Caki2 (cell line): ENCODE measurements at places on chromosomes 5 and 9.

DNA sequence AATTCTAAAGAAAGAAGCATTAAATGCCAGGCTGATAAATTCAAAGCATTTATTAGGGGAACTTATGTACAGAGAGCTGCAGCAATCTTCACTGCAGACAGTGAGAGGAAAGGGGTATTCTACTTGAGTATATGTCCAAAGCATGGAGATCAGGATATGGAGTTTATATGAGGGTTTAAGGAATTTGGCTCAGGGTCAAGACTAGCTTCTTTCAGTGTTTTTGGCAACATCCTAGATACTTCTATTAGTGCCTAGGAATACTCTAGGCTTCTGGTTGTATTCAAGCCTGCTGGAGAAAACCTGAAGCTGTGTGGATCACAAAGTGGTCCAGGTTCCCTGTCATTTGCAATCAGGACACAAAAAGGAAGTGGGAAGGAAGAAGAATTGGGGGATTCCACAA is 194.6 kb downstream of the CETN3 start:
- no peak for DNase-seq

GRCh38 chr5:131142970-131143617 is 22.0 kb downstream of the HINT1 start:
- DNase-seq = no peak

- no peak for DNase-seq
These were observed 48.6 kb downstream of the CDKN2A start for GRCh38 chr9:21945606-21946005.

- peak; percentile 53 for DNase-seq
These were observed 218.6 kb downstream of the PJA2 start for GRCh38 chr5:109191153-109191558.

GRCh38 chr5:37661227-37661920 is 178.5 kb downstream of the GDNF start:
- DNase-seq = no peak

DNA sequence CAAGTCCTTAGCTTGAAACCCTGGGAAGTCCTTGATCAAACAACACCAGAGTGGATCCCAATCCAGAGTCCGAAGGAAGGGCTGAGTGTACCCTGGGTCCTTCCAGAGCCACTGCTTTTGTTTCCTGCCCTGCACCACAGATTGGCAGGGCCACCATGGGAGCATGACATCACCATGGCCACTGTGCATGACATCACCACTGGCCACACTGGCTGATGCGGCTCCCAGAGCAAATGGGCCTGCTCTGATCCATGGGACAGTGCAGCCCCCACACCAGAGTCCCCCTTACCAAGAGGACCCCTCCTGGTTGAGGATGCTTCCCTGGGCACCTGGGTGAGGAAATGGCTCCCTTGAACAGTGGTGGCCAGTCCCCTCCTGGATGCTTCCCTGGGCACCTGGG is 9.9 kb downstream of the SLC6A3 start:
- no peak for DNase-seq

GRCh38 chr9:113471143-113471542 is 7.6 kb downstream of the RGS3 start:
- DNase-seq = no peak

DNA sequence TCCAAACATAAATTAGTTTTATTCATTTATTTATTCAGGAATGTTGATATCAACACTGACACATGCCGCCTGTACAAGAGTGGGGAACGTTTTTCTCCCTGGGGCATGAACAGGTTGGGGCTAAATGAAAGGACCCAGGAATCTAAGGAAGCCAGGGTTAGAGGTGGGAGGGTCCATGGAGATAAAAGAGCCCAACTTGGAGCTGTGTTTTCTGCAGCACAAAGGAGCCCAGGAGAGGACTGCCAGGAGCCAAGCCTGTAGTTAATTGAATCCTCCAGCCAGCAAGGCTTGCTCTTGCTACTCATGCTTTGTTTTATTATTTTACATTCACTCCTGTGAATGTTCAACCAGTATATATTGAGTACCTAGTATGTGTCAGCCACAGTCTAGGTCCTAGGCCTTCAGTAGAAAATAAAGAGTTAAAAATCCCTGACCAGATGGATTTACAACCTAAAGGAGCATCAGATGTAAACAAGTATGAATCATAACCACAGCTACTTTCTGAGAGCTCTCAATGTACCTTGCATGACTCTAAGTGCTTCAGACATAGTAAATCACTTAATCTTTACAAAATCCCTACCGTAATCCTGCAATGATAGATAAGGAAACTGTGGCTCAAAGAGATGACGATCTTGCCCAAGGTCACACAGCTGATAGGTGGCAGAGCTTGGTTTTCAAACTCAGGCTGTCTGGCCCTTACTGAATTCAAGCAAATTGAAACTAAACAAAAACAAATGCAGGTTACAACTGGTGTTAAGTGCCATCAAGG is 69.8 kb downstream of the ASTN2 start:
- peak; percentile 12 for DNase-seq

DNA sequence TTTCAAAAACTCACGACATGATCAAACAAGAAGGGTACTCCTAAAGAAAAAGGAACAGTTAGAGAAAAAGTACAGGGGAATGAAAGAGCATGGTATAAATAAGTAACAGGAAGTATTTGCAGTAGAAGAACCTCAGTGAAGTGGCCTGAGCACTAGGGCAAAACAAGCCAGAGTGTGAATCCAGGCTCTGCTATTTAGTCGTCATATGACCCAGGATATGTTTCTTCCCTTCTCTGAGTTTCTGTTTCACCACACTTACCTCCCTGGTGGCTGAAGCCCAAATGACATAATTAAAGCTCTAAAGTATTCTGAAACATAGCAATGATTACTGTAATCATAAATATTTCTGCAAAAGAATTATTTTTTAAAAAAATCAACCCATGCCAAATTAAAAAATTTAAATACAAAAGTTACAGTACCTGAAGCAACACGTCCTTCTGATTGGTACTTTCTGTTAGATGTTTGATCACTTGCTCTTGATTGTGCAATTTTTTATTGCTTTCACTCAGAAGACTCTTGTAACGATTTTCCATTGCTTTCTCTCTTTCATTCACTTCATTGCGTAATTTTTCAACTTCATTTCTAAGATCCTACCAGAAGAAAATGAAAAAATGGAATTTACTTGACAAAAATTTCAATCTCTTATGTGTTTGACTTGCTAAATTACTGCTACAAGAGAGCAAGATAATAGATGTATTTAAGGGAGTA is 88.9 kb downstream of the CDK5RAP2 start:
- no peak for DNase-seq

DNA sequence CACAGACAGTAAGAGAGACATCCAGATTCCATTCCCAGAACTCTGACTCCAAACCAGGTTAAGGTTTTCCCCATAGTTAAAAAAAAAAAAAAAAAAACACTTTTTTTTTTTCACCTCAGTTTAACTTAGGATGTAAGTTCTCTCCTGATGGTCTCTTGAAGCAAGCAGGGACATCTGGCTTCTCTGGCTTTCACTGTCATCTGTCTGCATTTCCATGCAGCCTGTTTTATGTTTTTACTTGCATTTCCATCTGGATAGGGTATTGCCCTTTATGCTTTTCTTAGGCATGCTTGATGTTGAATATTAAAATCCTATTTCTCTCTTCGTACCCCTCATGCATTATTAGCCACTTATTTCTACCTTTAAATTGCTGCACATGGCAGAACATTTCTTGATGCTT is 135.3 kb upstream of the WWC1 start:
- DNase-seq = no peak

DNA sequence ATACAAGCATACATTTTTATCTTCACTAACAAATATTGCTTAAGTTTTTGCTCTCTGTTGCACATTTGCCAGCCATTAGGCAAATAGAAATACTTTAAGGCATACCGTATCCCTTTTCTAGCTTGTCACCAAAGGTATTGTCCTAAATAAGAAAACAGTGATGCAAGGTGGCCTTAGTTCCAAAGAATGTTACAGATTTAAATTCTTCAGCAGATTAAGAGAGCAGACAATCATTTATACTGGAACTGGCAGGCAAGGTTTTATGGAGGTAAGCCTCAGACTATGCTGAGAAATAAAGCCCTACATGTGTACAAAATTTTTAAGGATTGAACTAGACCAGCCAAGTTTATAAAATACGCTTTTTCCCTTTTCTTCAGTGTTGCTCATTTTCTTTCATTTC is 247.8 kb downstream of the IZUMO3 start:
- no peak for DNase-seq
